Right ventricle myocardium superior (tissue), 1 donor: ENCODE measurements at places on chromosomes 11 and 22. TPM values are rescaled to one million over a fixed set of nuclear protein-coding genes. Genes with fewer than 3 reads are reported as not detected.

The CD248 gene
- 15.7 TPM for total RNA-seq

The SCGB2A2 gene
- total RNA-seq = not detected

The ALDH3B2 gene
- total RNA-seq = not detected

The OR52E8 gene
- total RNA-seq = not detected

The MS4A6A gene
- total RNA-seq = 49.6 TPM

The ST13 gene
- total RNA-seq = 206 TPM

The SLC22A9 gene
- total RNA-seq = not detected

The RBM4 gene
- 73.4 TPM for total RNA-seq

The BTG4 gene
- total RNA-seq = not detected

The MYOD1 gene
- not detected for total RNA-seq

The C1QTNF6 gene
- 1.5 TPM for total RNA-seq

The C22orf42 gene
- total RNA-seq = not detected

The NEAT1 gene
- 451 TPM for total RNA-seq

The OR51B2 gene
- not detected for total RNA-seq

The FOLR1 gene
- total RNA-seq = 0.94 TPM

The SCGB1A1 gene
- total RNA-seq = not detected

The DCDC1 gene
- total RNA-seq = 0.11 TPM

The HORMAD2 gene
- total RNA-seq = not detected

The TTC36 gene
- 0.30 TPM for total RNA-seq

The EFCAB6 gene
- total RNA-seq = 1.7 TPM

The RGL4 gene
- total RNA-seq = not detected

The ST14 gene
- 1.8 TPM for total RNA-seq

The SLC6A5 gene
- total RNA-seq = not detected

The KDM4E gene
- total RNA-seq = not detected

The MN1 gene
- 6.3 TPM for total RNA-seq

The ZW10 gene
- total RNA-seq = 8.4 TPM

The SMC1B gene
- total RNA-seq = not detected

The P2RX3 gene
- total RNA-seq = 1.3 TPM

The MMP11 gene
- 25.3 TPM for total RNA-seq

The PIK3C2A gene
- 28.1 TPM for total RNA-seq

The CELSR1 gene
- 7.6 TPM for total RNA-seq

The SERHL2 gene
- total RNA-seq = 2.4 TPM

The MS4A12 gene
- total RNA-seq = not detected

The TREH gene
- total RNA-seq = not detected

The OR8D4 gene
- not detected for total RNA-seq

The FOSL1 gene
- 0.70 TPM for total RNA-seq

The RBFOX2 gene
- total RNA-seq = 74.4 TPM

The PLAAT2 gene
- 0.73 TPM for total RNA-seq

The FAM180B gene
- total RNA-seq = not detected

The ALG12 gene
- 13.8 TPM for total RNA-seq

The MICAL2 gene
- 34.8 TPM for total RNA-seq

The TTLL1 gene
- 7.8 TPM for total RNA-seq

The APOL4 gene
- 5.0 TPM for total RNA-seq

The OR6A2 gene
- total RNA-seq = not detected

The ART1 gene
- total RNA-seq = 2.3 TPM

The OR8G5 gene
- total RNA-seq = not detected

The ZNF280B gene
- 0.43 TPM for total RNA-seq

The GRIA4 gene
- total RNA-seq = not detected

The ACRV1 gene
- not detected for total RNA-seq
